LNCaP clone FGC (cell line): ENCODE measurements at places on chromosomes 7 and 10.

DNA sequence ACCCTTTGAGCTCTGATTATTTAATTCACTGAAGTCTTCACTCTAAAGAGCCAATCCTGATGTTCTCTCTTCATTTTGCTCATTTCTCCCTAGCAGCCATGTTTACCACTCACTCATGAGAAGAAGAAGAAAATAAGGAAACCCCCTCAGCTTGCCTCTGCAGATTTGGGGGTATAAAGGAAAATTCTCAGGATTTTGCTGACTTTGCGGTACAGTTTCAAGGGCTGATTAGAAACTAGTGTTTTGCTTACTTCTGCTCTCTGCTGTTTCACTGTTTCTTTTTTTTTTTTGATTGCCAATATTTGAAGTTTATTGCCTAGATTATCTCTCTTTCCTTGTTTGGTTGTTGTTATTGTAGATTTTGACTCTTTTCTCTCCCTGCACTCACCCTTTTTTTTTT is 23.4 kb downstream of the PCBD1 start:
- no peak for DNase-seq

GRCh38 chr7:108103558-108104298 is 26.4 kb downstream of the LAMB4 start:
- no peak for DNase-seq

GRCh38 chr10:103692436-103692951 is 162.9 kb downstream of the SH3PXD2A start:
- DNase-seq = no peak

- no peak for DNase-seq
These were observed 354.0 kb downstream of the PHF14 start for GRCh38 chr7:11327633-11328032.

- no peak for DNase-seq
These were observed 866.3 kb upstream of the LRRN3 start for GRCh38 chr7:110224643-110225042.

DNA sequence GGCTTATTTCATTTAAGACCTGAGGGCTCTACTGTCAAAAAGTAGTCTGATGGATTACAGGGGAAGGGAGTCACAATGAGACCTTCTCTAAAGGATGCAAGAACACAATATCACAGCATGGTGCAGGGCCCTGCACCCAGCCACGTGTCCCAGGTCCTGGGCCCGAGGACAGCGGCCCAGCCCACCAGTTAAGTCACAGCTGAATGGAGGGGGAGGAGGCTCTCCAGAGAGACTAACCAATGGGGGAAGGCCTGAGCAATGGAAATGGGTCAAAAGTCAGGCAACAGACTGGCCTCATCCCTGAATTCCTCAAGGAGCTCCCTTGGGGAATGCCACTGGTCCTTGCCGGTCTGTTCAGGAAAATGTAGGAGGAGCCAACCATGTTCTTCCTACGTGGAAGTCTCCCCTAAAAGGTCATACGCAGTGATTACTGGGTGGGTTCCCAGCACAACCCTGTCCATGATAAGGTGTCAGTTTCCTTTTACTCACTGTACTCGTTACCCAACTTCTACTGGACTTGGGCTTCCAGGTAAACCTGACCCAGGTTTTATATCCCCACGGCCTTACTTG is 28.3 kb downstream of the CCDC3 start:
- no peak for DNase-seq

GRCh38 chr10:85668522-85668921 is 698.1 kb downstream of the GRID1 start:
- DNase-seq = no peak

DNA sequence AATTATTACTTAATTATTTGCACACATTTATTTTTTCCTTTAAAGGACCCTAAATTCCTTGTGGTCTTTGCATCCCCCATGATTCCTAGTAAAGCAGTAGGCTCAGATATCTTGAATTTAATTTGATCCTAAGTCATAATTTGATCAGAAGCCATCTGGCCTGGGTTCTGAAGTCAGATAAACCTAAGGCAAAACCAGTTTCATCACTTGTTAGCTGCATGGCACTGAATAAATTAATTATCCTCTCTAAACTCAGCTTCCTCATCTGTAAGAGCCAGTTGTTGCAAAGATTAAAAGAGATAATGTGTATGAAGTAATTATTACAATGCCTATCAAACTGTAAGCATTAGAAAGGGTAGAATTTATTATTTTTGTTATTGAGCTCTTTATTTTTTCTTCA is 293.1 kb downstream of the GRM8 start:
- DNase-seq = no peak

GRCh38 chr7:100119970-100120732 is 717 bp downstream of the CNPY4 start:
- DNase-seq = no peak

DNA sequence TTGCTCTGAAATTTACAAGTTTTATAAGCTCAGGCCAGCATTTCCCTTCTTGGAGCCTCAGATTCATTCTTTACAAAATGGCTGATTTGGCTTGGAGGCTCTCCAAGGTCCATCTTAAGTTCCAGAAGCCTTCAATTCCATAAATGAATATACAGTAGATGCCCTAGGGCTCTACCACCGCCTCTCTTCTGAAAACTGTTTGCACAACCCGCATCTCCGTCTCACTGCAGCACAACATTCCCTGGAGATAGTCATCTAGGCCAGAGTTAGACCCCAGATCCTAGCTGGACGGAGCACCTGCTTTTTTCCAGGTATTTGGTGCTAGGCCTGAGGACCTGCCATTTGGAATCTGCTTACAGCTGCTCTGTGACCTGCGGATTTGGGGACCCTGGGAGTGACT is 50.5 kb upstream of the NRP1 start:
- DNase-seq = no peak

GRCh38 chr10:5434017-5434753 is 21.8 kb downstream of the NET1 start:
- no peak for DNase-seq

GRCh38 chr10:124717041-124717757 is 27.0 kb downstream of the FAM53B start:
- DNase-seq = no peak

GRCh38 chr10:43595739-43596298 is 10.4 kb upstream of the ZNF485 start:
- no peak for DNase-seq

- DNase-seq = no peak
These were observed 146.4 kb downstream of the ANLN start for GRCh38 chr7:36535866-36536664.

- DNase-seq = no peak
These were observed 39.8 kb downstream of the FOXL3 start for GRCh38 chr7:329691-330281.

DNA sequence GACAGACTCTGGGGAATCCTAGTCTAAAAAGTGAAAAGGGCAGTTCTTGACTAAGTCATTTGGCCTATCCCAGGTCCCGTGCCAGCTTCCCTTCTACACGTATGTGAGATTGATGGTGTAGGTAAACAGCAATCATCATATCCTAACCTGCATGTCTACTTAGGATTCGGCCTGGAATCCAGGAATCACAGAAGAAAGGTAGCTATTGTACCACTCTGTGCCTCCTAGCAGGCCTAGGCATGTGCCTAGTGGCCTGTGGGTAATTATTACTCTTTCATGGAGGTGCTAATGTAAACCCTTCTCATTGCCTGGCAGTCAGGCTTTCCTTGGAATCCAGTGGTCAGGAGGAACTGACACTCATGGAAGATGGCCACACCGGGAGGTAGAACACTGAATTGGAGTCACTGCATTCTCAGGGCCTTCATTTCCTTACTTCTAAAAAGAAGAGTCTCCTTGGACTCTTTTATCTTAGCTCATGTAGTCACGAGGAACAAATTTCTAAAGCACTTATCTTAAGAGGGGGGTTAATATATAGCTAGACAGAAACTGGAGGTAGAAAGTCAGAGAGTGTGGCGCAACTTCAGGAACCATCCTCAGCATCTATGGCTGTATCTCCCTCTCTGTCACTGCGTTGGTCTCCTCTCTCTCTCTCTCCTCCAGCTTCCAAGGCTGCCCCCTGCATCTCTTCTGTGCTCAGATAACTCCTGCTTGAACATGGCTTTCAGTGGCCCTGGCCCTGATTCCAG is 122.5 kb downstream of the C1GALT1 start:
- no peak for DNase-seq

GRCh38 chr10:113381981-113382509 is 170.8 kb upstream of the HABP2 start:
- no peak for DNase-seq

DNA sequence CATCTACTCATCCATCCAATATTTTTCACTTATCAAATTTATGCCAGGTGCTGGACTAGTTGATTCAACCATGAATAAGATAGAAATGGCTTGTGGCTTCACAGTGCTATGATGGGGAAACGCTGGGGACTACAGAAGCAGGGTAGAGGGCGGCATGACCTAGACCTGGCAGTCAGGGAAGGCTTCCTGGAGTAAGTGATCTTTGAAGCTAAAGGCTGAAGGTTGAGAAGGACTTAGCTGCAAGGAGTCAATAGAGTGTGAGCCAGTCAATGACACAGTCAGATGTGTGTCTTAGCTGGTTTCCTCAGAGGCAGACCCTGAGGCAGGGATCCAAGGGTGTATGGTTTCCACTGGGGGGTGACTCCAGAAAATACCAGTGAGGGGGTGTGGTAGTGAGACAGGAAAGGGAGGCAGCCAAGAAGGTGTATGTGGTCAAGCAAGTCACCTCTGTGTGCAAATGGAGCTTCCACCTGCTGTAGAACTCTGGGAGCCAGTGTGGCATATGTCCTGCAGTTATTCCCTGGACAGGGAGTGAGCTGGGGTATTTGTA is 10.3 kb downstream of the PRF1 start:
- DNase-seq = no peak

- DNase-seq = no peak
These were observed 1.6 kb downstream of the AVPI1 start for GRCh38 chr10:97685395-97685958.

DNA sequence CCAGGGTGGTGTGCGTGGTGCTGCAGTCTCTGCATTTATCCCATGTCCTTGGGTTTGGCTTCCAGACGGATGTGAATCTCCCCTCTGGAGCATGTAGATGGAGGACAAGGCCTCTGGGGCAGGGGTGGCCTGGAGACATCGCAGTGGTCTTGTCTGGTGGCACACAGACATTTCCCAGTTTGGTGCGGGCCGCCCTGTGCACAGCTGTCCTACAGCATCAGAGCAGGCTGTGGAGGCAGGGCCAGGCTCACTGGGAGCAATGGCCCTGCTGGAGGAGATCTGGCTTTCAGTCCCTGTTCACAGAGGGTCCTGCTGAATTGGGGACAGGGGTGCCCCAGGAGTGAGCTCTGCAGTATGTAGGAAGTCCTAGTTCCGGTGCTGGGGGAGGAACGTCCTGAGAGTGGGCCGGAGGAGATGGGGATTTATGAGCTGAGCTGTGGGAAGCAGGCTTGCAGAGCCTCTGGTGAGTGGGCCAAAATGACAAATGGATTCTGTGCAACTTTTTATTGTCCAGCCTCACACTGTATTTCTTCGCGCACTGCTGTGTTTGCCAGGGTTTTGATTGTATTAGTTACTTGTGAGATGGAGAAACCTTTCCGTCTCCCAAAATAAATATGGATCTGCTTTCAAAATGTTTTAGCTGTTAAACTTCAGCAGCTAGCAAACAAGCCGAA is 40.3 kb downstream of the MGMT start:
- no peak for DNase-seq

GRCh38 chr7:18583305-18583704 is 87.8 kb downstream of the HDAC9 start:
- no peak for DNase-seq

GRCh38 chr10:129929343-129930292 is 34.5 kb downstream of the EBF3 start:
- DNase-seq = no peak

GRCh38 chr7:28481091-28481926 is 69.0 kb downstream of the CREB5 start:
- DNase-seq = no peak

DNA sequence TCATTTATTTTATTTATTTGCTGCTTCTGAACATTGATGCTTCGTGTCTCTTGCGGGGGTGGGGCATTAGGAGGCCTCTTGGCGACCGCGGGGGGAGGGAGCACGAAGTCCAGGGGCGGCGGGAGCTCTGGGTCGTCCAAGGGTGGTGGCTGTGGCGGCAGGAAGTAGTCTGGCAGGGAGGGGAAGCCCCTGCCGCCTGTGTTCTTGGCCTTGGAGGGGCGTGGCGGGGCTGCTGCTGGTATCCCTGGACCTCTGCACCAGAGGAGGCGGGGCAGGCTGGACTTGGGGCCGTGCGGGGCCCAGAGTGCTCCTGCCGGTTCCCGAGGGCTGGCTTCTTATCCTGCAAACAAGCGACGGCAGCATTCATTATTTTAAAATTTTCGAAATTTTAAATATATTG is 70.5 kb upstream of the ABI1 start:
- no peak for DNase-seq

DNA sequence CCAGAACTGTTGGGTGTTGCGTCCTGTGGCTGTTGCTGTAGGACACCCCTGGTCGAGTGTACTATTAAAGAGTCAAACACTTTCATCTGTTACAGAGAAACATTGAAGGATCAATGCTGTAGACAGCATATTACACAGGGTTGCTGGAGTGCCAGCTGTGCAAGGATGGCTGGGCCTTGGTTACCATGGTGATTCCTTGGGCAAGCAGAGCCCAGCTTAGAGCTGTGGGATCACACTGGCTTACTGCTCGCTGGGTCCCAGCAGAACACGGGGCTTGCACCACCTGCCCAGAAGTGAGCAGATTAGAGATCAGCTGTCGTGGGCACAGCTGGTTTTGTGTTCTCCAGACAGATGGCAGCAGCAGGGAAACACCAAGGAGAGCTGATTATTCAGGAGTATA is 76.0 kb downstream of the GPR141 start:
- DNase-seq = no peak

GRCh38 chr7:44703921-44704320 is 44.7 kb upstream of the ZMIZ2 start:
- DNase-seq = no peak

- DNase-seq = no peak
These were observed 1.6 kb downstream of the C10orf143 start for GRCh38 chr10:130108934-130109604.

- DNase-seq = no peak
These were observed 72.7 kb downstream of the PLCE1 start for GRCh38 chr10:94066411-94066810.

GRCh38 chr7:79157281-79157680 is 296.2 kb downstream of the MAGI2 start:
- DNase-seq = no peak

DNA sequence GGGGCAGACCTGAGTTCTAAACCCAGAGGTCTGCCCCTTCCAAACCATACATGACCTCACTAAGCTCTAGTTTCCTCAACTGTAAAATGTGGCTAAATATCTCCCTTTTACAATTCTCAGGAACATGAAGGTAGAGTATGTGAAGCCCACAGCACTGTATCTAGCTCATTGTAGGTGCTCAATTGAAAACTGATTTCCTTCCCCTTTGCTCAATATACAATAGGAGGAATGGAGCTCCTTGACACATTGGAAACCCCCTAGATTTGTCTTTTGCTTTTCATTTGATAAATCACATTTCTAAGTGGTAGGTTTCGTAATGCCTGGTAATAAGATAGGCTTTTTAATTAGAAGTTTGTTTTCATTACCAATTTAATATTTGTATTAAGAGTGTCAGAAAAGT is 153.3 kb downstream of the ARID5B start:
- no peak for DNase-seq

GRCh38 chr10:73262105-73262730 is 9.8 kb upstream of the MRPS16 start:
- no peak for DNase-seq
